Right atrium auricular region (tissue), 2 donors: ENCODE measurements at places on chromosomes 1 and 21. TPM values are rescaled to one million over a fixed set of nuclear protein-coding genes. Genes with fewer than 3 reads are reported as not detected.

DNA sequence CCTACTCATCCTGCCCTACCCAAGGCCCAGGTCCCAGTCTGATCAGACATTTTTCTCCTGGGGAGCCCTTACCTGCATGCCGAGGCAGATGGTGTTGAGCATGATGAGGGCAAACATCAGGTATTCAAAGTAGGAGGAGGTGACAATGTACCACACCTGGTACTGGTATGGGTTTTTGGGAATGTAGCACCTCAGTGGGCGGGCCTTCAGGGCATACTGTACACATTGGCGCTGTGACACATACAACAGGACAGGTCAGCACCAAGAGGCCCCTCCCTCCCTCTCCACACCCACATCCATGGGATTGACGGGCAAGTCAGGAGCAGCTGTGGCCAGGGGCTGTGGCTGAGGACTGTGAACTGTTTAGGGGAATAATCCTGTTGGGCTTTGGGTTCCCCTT lies 37.1 kb upstream of the KIF21B start:
- H3K27me3 ChIP-seq, result no peaks in the 10 kb centered on the region
- H3K4me1 ChIP-seq, result no peaks in the 10 kb centered on the region
- no peak overlapping the region for H3K27ac ChIP-seq
- no peaks in the 10 kb centered on the region for H3K36me3 ChIP-seq
- H3K4me3 ChIP-seq, result no peak overlapping the region

TMCO4 gene
- total RNA-seq, result 5.7 TPM

HIVEP3 gene
- 5.8 TPM for total RNA-seq

SELL gene
- 2.2 TPM for total RNA-seq

PKP1 gene
- total RNA-seq, result 2.3 TPM
